ENCODE measurements at places on chromosomes 11 and 22.
A peak's percentile ranks its signal among the peaks of the same experiment; 100 is the strongest.

GRCh38 chr11:72146625-72147024, 11.1 kb downstream of the FOLR3 start:
- DNase-seq = no peak

- no peak for DNase-seq
These were observed 607.9 kb downstream of the BUD13 start for GRCh38 chr11:116164843-116165242.

DNA sequence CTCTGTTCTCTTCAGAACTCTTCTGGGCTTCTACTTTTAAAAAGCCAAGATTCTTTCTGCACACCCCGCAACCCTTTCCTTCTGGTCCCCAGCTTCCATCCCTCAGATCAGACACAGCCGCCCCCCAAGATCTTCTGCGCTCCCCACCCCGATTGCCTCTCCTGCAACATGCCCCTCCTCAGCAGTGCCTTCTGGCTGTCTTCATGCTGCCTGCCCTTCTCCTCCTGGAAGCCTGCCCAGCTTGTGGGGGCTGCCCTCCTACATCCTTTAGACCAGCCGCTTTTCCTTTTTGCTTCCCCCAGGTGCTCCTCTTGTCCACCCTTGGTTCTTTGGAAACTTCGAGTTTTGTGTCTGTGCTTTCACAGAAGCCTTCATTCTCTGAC, 144.2 kb downstream of the FEZ1 start:
- no peak for DNase-seq

- DNase-seq = peak; percentile 32
These were observed 60.3 kb downstream of the MTMR2 start for GRCh38 chr11:95863486-95864140.

GRCh38 chr11:117720061-117720511, 76.9 kb downstream of the DSCAML1 start:
- DNase-seq = no peak
